ENCODE measurements at places on chromosomes 1 and 21. TPM values are rescaled to one million over a fixed set of nuclear protein-coding genes. Genes with fewer than 3 reads are reported as not detected.

The PGLYRP4 gene
- total RNA-seq = not detected

The TSSK3 gene
- 1.8 TPM for total RNA-seq

The S100A9 gene
- total RNA-seq = 9.0 TPM

The VCAM1 gene
- 22.4 TPM for total RNA-seq

The ACTL8 gene
- total RNA-seq = not detected

The MATN1 gene
- total RNA-seq = 0.36 TPM

The MYBPHL gene
- 0.27 TPM for total RNA-seq

The ZMYND12 gene
- 0.64 TPM for total RNA-seq

The GSTM3 gene
- 47.8 TPM for total RNA-seq

The TTLL10 gene
- total RNA-seq = 0.18 TPM

The GBP4 gene
- total RNA-seq = 0.91 TPM

The GBP7 gene
- total RNA-seq = not detected

The CD2 gene
- total RNA-seq = not detected

The DNAJC6 gene
- total RNA-seq = 86.7 TPM

The RNF207 gene
- total RNA-seq = 11.9 TPM

The ATP6V0B gene
- 89.9 TPM for total RNA-seq

The IL6R gene
- 4.7 TPM for total RNA-seq

The UBE2U gene
- total RNA-seq = not detected

The CTSS gene
- total RNA-seq = 7.3 TPM

The UAP1 gene
- 29.6 TPM for total RNA-seq

The UBAP2L gene
- 84.7 TPM for total RNA-seq

The FAM72A gene
- 3.1 TPM for total RNA-seq

The DISP1 gene
- 11.2 TPM for total RNA-seq

The SAMSN1 gene
- total RNA-seq = 3.8 TPM

The SPRR2E gene
- total RNA-seq = not detected

The NMNAT2 gene
- total RNA-seq = 46.0 TPM

The NFASC gene
- total RNA-seq = 61.4 TPM

The GPR3 gene
- 1.00 TPM for total RNA-seq

The PROX1 gene
- total RNA-seq = 12.4 TPM

The GPR37L1 gene
- 1.1 TPM for total RNA-seq

The KCNK1 gene
- total RNA-seq = 45.4 TPM

The GSTM1 gene
- 5.1 TPM for total RNA-seq

The OPTC gene
- not detected for total RNA-seq
